A549 treated with dexamethasone at 1 μM for 4 hours (cell line): ENCODE measurements at places on chromosomes 2 and 18. TPM values are rescaled to one million over a fixed set of nuclear protein-coding genes. Genes with fewer than 3 reads are reported as not detected.

The TTN gene
- under 0.01 to 0.04 TPM (median 0.01 TPM) in 5 replicates for total RNA-seq

The DLX2 gene
- 0.36 to 0.77 TPM (median 0.64 TPM) in 5 replicates for total RNA-seq

The INO80C gene
- total RNA-seq, result 24.5 to 27.9 TPM (median 25.4 TPM) in 5 replicates

The FANCL gene
- 20.8 to 24.0 TPM (median 22.7 TPM) in 5 replicates for total RNA-seq

The DES gene
- 0.38 to 0.47 TPM (median 0.45 TPM) in 5 replicates for total RNA-seq

The DSG4 gene
- not detected in 5 replicates for total RNA-seq

The MYO5B gene
- total RNA-seq, result 6.9 to 8.7 TPM (median 7.3 TPM) in 5 replicates

The LBX2 gene
- total RNA-seq, result 2.7 to 3.7 TPM (median 3.0 TPM) in 5 replicates

The SCG2 gene
- 1.0 to 1.5 TPM (median 1.2 TPM) in 5 replicates for total RNA-seq

The CAPN14 gene
- total RNA-seq, result 0.04 to 0.06 TPM (median 0.05 TPM) in 4 of 5 replicates, not detected in the other

The RASGRP3 gene
- 0.51 to 1.1 TPM (median 0.79 TPM) in 5 replicates for total RNA-seq

The MAP3K19 gene
- not detected in 5 replicates for total RNA-seq

The FAM124B gene
- 0.05 TPM in 1 of 5 replicates, not detected in the others for total RNA-seq

The TXNDC9 gene
- 38.4 to 45.9 TPM (median 40.1 TPM) in 5 replicates for total RNA-seq

The CRIM1 gene
- 122 to 198 TPM (median 172 TPM) in 5 replicates for total RNA-seq

The SLC5A7 gene
- not detected in 5 replicates for total RNA-seq

The NEB gene
- total RNA-seq, result 0.18 to 0.49 TPM (median 0.35 TPM) in 5 replicates

The CCBE1 gene
- 7.0 to 16.4 TPM (median 13.2 TPM) in 5 replicates for total RNA-seq

The PIKFYVE gene
- total RNA-seq, result 4.6 to 9.3 TPM (median 7.4 TPM) in 5 replicates

The HTR2B gene
- total RNA-seq, result 0.04 TPM in 1 of 5 replicates, not detected in the others

The MFSD2B gene
- 0.44 to 0.80 TPM (median 0.68 TPM) in 5 replicates for total RNA-seq

The KANSL3 gene
- total RNA-seq, result 18.2 to 24.8 TPM (median 22.0 TPM) in 5 replicates

The EMILIN1 gene
- total RNA-seq, result 0.32 to 0.57 TPM (median 0.43 TPM) in 5 replicates

The EDAR gene
- 0.07 to 0.12 TPM (median 0.09 TPM) in 5 replicates for total RNA-seq

The PTPRM gene
- 24.5 to 44.8 TPM (median 37.2 TPM) in 5 replicates for total RNA-seq

The HSBP1L1 gene
- 9.7 to 13.3 TPM (median 11.6 TPM) in 5 replicates for total RNA-seq

The MYO7B gene
- 0.11 to 0.31 TPM (median 0.24 TPM) in 5 replicates for total RNA-seq

The RAB17 gene
- 0.19 to 0.54 TPM (median 0.32 TPM) in 5 replicates for total RNA-seq

The ADGRF3 gene
- total RNA-seq, result 0.08 to 0.17 TPM (median 0.11 TPM) in 5 replicates

The MOGAT1 gene
- not detected in 5 replicates for total RNA-seq

The SLC19A3 gene
- total RNA-seq, result 1.9 to 2.9 TPM (median 2.2 TPM) in 5 replicates

The EPAS1 gene
- 93.1 to 135 TPM (median 124 TPM) in 5 replicates for total RNA-seq

The TLX2 gene
- 0.17 to 0.31 TPM (median 0.21 TPM) in 5 replicates for total RNA-seq

The POTEC gene
- total RNA-seq, result not detected in 5 replicates

The GALNT13 gene
- total RNA-seq, result 7.9 to 11.3 TPM (median 10.0 TPM) in 5 replicates
